ENCODE measurements at places on chromosomes 11 and 22. TPM values are rescaled to one million over a fixed set of nuclear protein-coding genes. Genes with fewer than 3 reads are reported as not detected.

The YDJC gene
- 15.2 TPM for total RNA-seq

The MUC6 gene
- not detected for total RNA-seq

The GRM5 gene
- total RNA-seq = not detected

The OR5A1 gene
- not detected for total RNA-seq

The LIF gene
- total RNA-seq = 8.9 TPM

The HYOU1 gene
- total RNA-seq = 56.8 TPM

The VPREB1 gene
- not detected for total RNA-seq

The KDM4D gene
- total RNA-seq = 0.90 TPM

The BBOX1 gene
- total RNA-seq = not detected

The TRPM5 gene
- not detected for total RNA-seq

The CCDC81 gene
- 0.51 TPM for total RNA-seq

The PSMC3 gene
- total RNA-seq = 130 TPM

The OR56A1 gene
- not detected for total RNA-seq

The KCNK4 gene
- total RNA-seq = not detected

The MMP1 gene
- 0.16 TPM for total RNA-seq

The MS4A15 gene
- total RNA-seq = not detected

The GNG3 gene
- not detected for total RNA-seq

The MMP11 gene
- total RNA-seq = 12.3 TPM

The CLCF1 gene
- total RNA-seq = 18.0 TPM
